ENCODE measurements at places on chromosomes 11 and 22. TPM values are rescaled to one million over a fixed set of nuclear protein-coding genes. Genes with fewer than 3 reads are reported as not detected.

PLEKHB1 gene
- total RNA-seq: 5.2 TPM

TNNI2 gene
- total RNA-seq: 0.75 TPM

OSBPL5 gene
- 3.0 TPM for total RNA-seq

CST6 gene
- not detected for total RNA-seq

BTG4 gene
- not detected for total RNA-seq

Measured in T-helper 2 cell treated with Interferon-gamma antibody and Interleukin-4, amounts not matched to agents 100 ng/mL and 5 ng/mL, for 36 hours (primary cell).